Activated naive CD4-positive, alpha-beta T cell treated with anti-CD3 and anti-CD28 coated beads, Interleukin-2, amount 50 U/mL, for 16 hours (primary cell): ENCODE measurements at places on chromosomes 11 and 22.

- peak; percentile 25 for DNase-seq
These were observed 822 bp downstream of the MARK2 start for GRCh38 chr11:63839508-63840355.

- peak; percentile 88 for DNase-seq
These were observed at the start of gene NRXN2 for GRCh38 chr11:64723117-64723906. Gene NRXN2, minus strand, starts transcription at chr11:64723197. Its CDS starts 9,498 bp downstream, at chr11:64713699.

GRCh38 chr11:119749006-119749565, 20.1 kb upstream of the NECTIN1 start:
- DNase-seq: no peak

DNA sequence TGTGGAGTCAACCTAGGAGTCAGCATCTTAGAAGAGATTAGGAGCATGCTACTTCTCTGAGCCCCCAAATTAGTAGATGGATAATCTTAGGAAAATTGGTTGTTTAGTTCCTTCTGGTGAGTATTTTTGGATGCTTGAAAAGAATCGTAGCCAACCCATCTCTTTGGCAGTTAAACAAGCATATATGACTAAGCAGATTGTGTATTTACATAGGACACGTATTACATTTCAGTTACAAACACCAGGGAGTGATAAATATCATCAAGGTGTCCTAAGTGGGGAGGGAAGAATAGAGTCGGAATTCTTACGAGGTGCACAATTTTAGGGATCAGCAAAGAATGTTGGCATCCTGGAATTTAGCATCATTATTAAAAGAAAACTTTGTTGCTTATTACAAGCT, 13.5 kb downstream of the PLET1 start:
- no peak for DNase-seq

DNA sequence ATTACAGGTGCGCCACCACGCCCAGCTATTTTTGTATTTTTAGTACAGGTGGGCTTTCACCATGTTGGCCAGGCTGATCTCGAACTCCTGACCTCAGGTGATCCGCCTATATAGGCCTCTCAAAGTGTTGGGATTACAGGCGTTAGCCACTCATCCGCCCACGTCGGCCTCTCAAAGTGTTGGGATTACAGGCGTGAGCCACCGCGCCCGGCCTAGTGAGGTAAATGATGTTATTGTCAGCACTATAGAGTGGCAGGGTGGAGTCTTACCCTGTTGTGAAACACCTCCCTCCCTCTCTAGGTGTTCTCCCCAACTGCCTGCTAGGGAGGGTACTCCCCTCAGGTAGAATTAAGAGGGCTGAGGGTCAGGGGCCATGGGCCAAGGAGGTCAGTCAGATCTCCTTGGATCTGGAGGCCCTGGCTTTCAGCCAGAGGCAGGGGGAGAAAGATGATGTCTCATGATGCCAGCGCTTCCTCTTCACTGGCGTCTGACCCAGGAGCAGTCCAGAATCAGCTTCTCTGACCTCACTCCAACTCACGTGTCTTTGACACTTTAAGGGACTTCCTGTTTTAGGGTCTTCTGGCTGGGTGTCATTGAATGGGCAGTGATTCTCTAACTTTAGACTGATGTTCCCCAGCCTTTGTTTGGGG, 2.0 kb downstream of the GGA1 start:
- DNase-seq: no peak

- DNase-seq: no peak
These were observed 243.4 kb upstream of the DDI1 start for GRCh38 chr11:103792981-103793468.

DNA sequence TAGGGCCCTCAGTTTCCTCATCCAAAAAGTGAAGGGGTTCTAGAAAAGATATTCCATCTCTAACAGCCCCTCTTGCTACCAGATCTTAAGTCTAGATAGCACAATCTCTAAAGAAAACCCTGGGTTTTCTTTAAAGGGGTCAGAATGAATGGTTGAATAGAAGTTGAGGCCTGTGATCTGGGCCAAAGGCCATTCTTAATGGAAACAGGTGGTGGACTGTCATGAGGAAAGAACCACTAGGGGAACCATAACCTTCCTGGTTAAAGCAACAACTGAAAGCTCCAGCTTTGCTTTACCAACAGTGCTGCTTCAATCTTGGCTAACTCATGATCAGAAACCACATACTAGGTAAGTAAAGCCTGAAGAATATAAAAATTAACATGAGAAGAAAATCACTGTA, 1.8 kb downstream of the CELF1 start:
- no peak for DNase-seq
